ENCODE measurements at places on chromosomes 3 and 15.

GRCh38 chr3:31399271-31399670, 133.5 kb upstream of the STT3B start:
- DNase-seq = no peak

- no peak for DNase-seq
These were observed 426.2 kb upstream of the PPP2R3A start for GRCh38 chr3:135539351-135539750.

DNA sequence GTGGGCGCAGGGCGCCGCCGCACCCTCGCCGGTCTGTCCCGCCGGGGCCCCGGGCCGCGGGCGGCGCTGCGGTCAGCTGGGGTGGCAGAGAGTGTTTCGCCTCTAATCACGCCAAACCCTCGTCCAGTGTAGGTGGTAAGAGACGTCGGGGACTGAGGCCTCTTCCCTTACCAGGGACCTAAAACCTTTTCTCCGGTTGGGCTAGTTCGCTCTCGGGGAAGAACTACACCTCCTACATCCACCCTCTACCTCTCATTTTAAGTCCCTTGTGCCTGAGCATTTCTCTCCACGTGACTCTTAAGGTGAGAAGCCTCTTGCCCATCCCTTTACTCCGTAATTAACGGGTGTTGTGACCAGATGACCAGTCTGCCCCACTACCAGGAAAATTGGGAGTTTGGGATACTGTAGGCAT, 520 bp downstream of the TMEM42 start:
- peak; percentile 21 for DNase-seq

- peak; percentile 96 for DNase-seq
These were observed 57.2 kb downstream of the NIPA2 start for GRCh38 chr15:22895465-22896190.

DNA sequence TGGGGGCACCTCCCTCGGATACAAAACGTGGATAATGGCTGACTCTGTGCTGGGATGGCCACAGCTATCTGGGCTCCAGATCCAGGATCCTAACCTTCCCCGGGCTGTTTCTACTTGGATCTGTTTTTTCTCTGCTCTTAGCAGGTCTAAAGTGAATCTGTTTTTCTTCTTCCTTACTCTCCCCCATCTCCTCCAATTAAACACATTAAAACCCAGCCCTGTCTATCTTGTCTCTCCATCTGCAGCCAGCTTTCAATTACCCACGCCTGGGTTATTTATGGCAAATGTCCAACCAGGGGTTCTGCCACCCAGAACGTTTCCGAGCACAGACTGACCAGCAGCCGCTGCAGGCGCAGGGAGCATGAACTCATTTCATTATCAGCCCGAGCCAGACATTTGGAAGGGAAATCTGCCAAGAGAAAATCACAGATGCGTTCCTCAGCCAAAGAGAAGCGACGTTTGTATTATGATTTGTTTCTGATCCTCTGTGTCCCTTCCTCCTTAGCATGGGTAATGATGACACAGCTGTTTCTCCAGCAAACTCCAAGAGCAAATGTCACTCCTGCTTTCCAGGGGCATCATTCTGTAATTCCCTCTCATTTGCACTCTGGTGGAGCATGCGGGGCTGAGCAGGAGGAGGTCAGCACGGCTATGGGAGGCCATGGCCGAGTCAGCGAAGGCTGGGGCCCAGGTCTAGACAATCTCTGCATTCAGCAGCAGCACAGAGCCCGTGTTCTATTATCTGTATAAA, 42.0 kb downstream of the UMPS start:
- DNase-seq = no peak

DNA sequence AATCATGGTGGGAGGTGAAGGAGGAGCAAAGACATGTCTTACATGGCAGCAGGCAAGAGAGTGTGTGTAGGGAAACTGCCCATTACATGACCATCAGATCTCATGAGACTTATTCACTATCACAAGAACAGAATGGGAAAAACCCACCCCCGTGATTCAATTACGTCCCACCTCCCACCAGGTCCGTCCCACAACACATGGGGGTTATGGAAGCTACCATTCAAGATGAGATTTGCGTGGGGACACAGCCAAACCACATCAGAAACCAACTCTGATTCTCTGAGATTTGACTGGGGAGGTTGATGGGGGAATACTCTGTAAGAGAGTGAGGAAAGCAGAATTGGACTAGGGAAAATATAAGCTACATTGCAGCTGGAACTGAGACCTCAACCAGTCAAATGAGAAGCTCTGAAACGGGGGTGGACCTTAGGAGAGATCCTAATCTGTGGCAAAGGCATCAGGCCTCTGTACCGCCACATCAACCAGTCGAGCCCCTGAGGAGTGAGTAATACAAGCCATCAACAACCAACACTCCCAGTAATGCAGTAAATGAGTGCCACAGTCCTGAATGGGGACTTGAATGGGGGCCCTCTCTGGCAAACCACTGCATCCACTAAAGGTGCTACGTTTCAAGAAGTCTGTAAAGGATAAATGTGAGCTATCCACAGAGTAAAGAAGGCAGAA, 207.9 kb upstream of the GADL1 start:
- no peak for DNase-seq

- peak; percentile 42 for DNase-seq
These were observed at the start of gene RASSF1 for GRCh38 chr3:50340448-50341329. Gene RASSF1 (minus strand): TSS chr3:50340836. CDS start chr3:50340805, 31 bp downstream.

DNA sequence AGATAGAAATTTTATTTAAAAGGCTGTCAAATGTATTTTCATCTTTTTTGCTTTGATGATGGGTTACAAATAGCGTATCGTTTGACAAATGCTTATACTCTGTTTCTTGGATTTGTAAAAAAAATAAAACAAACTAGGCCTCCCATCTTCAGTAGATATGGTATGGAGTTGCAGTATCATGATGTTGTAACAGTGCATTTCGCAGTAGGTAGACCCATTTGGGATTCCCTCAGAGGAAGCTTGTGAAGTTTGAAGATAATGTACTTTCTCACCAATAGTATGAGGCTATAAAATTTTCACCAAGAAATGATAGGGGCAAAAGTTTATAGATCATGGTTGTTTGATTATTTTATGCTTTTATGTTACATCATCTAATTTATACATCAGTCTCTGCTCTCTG, 10.8 kb downstream of the MBNL1 start:
- no peak for DNase-seq
